Activated gamma-delta T cell treated with Interleukin-2 at 50 U/mL for 16 hours (primary cell): ENCODE measurements at places on chromosomes 5 and 9.

- DNase-seq, result no peak
These were observed 20.8 kb downstream of the FGD3 start for GRCh38 chr9:92968081-92968480.

GRCh38 chr5:112253478-112254250 is 165.4 kb downstream of the EPB41L4A start:
- DNase-seq, result no peak

DNA sequence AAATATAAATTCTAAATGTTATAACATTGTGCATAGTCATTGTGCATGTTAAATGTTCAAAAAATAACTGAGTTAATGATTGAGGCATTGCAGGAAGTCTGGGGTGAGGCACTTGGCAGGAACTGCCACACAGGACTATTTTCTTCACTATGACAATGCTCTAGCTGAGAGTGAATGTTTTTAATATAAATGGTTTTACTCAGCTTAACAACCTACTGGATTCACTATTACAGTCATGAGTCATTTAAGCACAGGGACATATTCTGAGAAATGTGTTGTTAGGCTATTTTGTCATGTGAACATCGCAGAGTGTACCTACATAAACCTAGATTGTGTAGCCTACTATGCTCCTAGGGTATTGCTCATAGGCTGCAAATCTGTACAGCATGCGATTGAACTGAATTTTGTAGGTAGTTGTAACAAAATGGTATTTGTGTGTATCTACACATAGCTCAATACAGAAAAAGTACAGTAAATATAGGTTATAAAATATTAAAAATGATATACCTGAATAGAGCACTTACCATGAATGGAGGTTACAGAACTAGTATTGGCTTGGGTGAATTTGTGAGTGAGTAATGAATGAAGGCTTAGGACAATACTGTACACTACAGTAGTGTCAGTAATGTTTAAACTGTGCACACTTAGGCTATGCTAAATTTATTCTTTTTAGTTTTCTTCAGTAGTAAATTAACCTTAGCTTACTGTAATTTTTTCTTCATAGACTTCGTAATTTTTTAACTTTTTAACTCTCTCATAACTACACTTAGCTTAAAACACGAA is 346.1 kb upstream of the PTGER4 start:
- no peak for DNase-seq

- no peak for DNase-seq
These were observed 51.7 kb upstream of the TUT7 start for GRCh38 chr9:86405926-86406325.

- DNase-seq, result no peak
These were observed 7.9 kb upstream of the RIMOC1 start for GRCh38 chr5:41896230-41896629.

GRCh38 chr9:16405421-16405820 is 465.0 kb downstream of the BNC2 start:
- no peak for DNase-seq

GRCh38 chr5:124262470-124262869 is 484.0 kb downstream of the ZNF608 start:
- DNase-seq, result no peak

GRCh38 chr5:134446938-134447337 is 35.3 kb upstream of the CDKN2AIPNL start:
- DNase-seq, result no peak

GRCh38 chr5:140246378-140247122 is 56.4 kb downstream of the PFDN1 start:
- DNase-seq, result no peak

DNA sequence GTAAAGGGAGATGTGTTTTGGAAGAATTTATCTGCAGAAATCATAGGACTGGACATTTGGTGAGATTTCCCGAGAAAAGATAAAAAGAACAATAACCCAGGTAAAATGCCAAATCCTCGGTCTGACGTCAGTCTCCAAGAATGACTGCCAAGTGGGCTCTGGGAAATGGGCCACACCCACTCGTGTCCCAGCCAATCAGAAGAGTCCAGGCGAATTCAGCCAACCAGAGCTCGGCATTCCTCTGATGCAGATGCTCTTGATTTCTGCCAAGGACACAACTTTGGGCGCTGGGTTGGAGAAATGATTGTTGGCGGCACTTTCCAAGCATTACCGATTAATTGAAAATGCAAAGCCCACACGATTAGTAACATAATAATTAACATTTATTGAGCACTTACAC is 73.3 kb downstream of the FGF18 start:
- no peak for DNase-seq

- no peak for DNase-seq
These were observed 40.9 kb downstream of the TAS2R1 start for GRCh38 chr5:9589049-9589835.

- DNase-seq, result no peak
These were observed 8.1 kb downstream of the SETD9 start for GRCh38 chr5:56917534-56917933.

DNA sequence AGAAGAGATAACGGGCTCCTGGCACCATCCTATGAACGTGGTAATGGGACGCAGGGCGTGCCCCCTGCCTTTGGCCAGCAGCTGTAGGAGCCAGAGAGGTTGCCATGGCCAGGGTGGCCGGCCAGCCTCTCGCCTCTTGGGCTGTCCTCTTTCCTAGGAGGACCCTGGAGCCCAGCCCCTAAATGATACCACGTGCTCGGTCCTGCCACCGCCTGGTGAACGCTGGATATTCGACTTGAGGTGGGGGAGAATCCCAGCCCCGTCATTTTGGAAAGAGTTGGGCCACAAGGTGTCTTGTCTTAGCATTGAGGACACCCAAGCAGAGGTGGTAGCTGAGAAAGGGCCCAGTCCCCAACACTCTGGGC is 391 bp upstream of the NRG2 start:
- no peak for DNase-seq

GRCh38 chr9:100104314-100104713 is 5.3 kb downstream of the INVS start:
- no peak for DNase-seq

GRCh38 chr5:177404641-177405179 is 4.2 kb upstream of the PFN3 start:
- DNase-seq, result no peak

DNA sequence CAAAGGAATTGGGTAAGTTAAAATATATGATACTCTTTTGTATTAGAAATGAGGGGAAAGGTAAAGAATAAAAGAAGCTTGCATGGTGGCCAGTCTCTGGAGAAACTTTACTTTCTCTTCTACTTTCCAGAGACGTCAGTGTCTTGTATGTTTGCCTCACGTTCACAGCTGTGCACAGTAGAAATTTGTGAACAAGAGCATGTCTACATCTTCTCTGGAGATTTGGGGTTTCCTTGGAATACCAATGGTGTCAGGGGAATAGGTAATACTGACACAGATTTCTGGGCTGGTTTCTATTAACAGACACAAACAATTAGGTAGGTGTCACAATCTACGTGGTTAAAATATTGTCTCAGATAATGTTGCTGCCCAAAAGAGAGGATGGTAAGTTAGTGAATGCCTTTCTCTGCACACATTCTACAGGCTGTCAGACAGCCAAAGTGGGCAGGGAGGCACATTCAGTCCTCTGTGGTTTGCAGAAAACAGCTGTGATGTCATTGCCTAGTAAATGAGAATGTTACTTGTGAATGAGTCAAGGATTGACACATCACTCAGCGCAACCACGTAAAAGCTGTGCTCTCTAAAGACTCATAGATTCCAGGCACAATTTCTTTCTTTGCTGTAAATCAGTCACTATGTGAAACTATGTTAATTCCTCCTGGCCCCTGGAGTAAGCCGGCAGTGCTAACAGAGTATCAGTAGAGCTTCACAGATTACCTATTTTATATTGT is 397.1 kb downstream of the MAN2A1 start:
- DNase-seq, result no peak

DNA sequence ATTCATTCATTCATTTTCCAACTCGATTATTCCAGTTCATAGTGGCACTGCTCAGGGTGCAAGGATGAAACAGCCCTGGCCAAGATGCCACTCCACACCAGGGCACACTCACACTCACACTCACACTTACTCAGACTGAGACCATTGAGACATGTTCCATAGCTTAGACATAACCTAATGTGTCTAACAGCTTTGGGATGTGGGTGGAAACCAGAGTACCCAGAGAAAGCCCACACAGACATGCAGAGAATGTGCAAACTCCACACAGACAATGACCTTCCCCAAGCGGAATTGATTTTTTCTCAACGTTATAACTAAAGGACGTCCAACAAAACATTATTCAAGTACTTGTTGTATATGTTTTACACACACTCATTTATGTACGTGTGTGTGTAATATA is 1363.5 kb downstream of the EFNA5 start:
- DNase-seq, result no peak

GRCh38 chr9:135971111-135971766 is 10.1 kb upstream of the UBAC1 start:
- no peak for DNase-seq

DNA sequence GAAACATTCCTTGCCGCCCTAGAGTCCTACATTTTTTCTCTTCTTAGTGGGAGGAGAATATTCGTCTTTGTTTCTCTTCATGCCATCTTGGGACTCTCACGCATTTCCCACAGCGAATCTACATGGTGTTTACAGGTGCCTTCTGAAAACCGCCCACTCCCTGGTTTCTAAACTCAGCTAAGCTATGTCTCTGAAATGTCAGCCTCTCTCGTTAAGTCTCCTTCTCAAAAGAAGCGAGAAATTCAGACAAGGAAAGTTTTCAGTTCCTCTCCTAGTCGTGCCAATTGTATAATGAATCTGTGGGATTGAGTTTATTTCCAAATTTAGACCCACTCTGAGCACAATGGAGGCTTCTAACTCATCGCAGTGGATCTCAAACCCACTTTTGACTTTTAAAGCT is 186.8 kb upstream of the NFIB start:
- no peak for DNase-seq

DNA sequence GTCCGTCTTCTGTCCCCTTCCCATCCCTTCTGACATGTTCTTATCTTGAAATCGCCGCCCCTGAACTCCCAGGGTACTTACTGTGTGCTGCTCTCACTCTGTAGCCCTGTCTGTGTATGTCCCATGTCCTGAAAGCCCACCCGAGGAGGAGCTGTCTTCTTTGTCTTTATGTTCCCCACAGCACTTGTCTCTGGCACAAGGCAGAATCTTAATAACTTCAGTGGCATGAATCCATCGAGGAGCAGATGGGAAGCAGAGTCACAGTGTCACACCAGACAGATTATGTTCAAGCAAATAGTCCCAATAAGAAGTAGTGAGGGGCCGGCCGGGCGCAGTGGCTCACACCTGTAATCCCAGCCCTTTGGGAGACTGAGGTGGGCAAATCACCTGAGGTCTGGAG is 29.7 kb upstream of the LTC4S start:
- DNase-seq, result no peak

DNA sequence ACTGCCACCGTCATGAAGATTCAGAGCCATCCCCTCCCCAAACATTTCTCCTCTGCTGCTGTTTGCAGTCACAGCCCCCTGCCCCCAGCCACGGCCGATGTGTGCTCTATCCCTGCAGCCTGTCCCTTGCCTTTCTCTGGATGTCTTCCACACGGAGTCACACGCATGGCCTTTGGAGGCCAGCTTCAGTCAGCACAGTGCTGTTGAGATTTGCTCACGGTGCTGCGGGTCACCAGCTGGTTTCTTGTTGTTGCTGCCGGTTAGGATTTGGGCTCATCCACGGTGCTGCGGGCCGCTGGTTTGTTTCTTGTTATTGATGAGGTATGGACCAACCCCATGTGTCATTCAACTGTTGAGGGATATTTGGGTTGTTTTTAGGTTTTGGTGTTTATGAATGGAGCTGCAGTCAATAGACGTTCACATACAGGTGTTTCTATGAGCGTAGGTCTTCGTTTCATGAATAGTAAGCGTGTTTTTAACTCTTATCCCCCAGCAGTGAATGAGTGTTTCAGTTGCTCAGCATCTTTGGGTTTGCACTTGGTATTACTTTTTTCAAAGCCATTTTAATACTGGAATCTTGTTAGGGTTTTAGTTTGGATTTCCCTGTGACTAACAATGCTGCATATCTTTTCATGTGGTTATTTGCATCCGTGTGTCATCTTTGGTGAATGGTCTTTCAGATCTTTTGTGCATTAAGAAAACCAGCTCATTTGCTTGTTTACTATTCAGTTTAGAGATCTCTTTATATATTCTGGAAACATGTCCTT is 57.6 kb downstream of the AHRR start:
- DNase-seq, result no peak

DNA sequence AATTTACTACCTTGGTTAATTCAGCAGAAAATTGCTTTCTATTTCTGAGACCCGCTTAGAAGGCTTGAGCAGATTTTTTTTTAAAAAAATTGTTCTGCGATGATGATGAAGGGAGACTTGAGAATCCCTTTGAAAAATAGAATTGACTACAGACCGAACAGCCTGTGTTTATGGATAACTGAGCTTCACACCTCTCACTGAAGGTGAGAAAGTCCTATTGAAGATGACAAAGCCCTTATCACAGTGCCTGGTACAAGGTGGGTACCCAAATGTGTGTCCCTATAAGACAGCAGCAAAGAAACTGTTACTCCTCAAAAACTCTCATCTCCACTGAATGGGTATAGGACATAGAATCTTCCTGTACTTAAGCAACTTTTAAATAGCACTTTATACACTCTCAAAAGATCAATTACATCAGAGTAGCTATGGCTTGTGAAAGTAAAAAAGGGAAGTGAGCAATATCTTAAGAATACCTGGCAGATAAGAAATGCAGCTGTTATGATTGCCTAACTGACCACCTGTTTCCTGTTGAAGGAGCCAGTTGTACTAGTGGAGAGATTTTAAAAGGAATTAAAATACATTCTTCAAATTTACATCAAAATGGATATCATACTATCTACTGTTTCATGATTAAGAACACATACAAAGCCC is 419.7 kb downstream of the CHSY3 start:
- no peak for DNase-seq

- no peak for DNase-seq
These were observed 57.5 kb downstream of the HOMER1 start for GRCh38 chr5:79456400-79456799.

GRCh38 chr9:7983490-7983889 is 183.9 kb upstream of the DMAC1 start:
- no peak for DNase-seq

DNA sequence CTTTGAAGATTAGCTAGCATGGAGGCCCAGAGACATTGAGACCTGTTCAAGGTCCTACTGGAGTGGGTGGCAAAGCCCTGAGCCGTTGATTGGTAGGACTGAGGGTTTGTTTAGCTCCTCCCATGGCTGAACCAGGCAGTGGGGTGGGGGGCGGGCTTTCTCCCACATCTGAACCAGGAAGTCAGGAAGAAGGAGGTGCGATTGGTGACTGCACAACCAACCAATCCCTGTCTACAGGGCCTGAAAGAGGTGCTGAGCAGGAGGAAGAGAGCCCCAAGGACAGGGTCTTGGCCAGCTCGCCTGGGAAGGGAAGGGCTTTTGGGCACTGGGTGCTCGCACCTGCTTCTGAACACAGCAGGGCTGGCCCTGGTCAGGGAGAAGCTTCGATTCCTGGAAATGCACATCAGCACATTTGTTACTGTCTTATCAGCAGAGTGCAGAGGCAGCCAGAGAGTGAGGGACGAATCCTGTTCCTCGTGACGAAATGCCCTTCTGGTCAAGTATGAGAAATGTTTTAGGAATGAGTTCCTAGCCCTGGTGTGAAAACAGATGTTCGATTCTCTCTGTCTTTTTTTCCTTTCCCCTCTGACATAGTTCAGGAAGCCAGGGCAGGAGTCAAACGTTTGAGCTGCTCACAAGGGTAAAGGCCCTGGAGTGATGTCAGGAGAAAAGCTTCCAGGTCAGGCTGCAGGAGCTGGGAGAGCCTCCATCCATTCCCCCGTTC is 294.8 kb upstream of the KLF4 start:
- DNase-seq, result no peak

- no peak for DNase-seq
These were observed 41.9 kb downstream of the GOLM1 start for GRCh38 chr9:86057491-86057890.

GRCh38 chr9:696332-697323 is 144.9 kb upstream of the DMRT1 start:
- DNase-seq, result no peak
